Gastroesophageal sphincter (tissue), 4 donors: ENCODE measurements at places on chromosomes 7 and 10. TPM values are rescaled to one million over a fixed set of nuclear protein-coding genes. Genes with fewer than 3 reads are reported as not detected.

DNA sequence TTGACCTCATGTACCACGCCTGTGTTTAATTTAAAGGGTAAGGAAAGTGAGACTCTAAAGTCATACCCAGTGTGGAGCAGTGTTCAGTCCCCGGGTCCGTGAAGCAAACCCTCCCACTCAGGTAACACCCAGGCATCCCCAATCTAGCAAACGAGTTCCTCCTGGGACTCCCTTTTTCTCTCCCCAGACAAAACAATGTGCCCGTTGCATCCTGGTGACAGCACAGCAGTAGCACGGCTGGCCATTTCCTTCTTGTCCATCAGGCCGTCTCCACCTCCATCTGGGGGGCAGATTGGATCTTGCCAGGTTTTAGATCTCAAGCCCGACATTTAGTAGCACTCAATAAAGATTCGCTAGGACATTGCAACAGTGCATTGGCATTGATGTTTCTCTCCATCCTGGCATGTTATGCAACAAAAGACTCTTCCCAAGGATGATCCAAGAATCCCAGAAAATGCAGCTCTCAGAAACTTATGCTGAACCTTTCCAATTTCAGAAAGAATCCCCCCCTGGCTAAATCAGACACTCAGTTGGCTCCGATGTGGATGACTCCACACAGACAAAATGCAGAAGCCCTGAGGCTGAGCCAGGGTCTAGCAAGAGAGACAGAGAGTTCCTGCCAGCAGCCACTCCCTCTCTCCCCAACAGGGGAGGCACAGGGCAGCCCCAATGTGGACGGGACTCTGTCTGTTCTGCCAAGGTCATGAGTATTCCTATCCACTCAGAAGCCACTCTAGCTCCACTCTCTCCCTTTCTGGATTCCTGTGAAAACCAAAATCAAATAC is 274.5 kb upstream of the MGMT start:
- ATAC-seq, result peak; percentile 92

- ATAC-seq, result no peak
Observed at GRCh38 chr7:137313201-137313600, 30.3 kb downstream of the PTN start.

Gene CHN2
- total RNA-seq, result 10.3 TPM

DNA sequence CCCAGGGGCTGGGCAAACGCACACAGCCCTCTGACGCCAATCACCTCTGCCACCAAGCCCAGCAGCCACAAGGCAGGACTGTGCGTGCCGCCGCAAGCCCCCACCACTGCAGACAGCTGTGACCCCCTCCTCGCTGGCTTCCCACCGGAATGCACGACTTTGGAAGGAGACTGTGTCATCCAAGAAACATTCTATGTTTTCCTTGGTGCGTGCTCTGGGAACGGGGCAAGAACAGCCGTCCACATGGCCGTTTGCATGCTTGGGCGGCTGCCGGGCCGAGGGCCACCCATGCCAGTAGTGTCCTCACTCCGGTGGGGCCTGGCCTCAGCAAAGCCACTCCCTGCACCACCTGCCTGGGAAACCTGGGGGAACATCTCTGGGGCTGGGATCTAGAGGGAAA is 17.6 kb upstream of the ELN start:
- no peak for ATAC-seq

DNA sequence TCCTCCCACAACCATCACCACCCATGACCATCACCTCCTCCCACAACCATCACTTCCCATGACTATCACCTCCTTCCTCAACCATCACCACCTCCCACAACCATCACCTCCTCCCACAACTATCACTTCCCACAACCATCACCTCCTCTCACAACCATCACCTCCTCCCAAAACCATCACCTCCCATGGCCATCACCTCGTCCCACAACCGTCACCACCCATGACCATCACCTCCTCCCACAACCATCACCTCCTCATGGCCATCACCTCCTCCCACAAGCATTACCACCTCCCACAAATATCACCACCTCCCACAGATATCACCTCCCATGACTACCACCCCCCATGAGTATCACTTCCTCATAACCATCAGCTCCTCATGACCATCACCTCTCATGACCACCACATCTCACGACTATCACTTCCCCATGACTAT is 52.2 kb downstream of the PDGFA start:
- no peak for ATAC-seq
